ENCODE measurements at places on chromosomes 5 and 9. TPM values are rescaled to one million over a fixed set of nuclear protein-coding genes. Genes with fewer than 3 reads are reported as not detected.

FGD3 gene
- polyA plus RNA-seq = 2.3 TPM

STRBP gene
- polyA plus RNA-seq = 26.9 TPM

GGTA1 gene
- 24.2 TPM for polyA plus RNA-seq

ADAMTSL2 gene
- 1.0 TPM for polyA plus RNA-seq

SOHLH1 gene
- not detected for polyA plus RNA-seq

CCDC180 gene
- polyA plus RNA-seq = 1.6 TPM

ANKH gene
- 5.6 TPM for polyA plus RNA-seq

EFNA5 gene
- 3.4 TPM for polyA plus RNA-seq

ISL1 gene
- polyA plus RNA-seq = 0.18 TPM

SPATA31D4 gene
- not detected for polyA plus RNA-seq

RNF180 gene
- 0.63 TPM for polyA plus RNA-seq

SLC22A4 gene
- 0.14 TPM for polyA plus RNA-seq

RASGRF2 gene
- polyA plus RNA-seq = 0.69 TPM

All from esophagus (tissue), 2 donors.